ENCODE measurements at places on chromosomes 6 and 20.
A peak's percentile ranks its signal among the peaks of the same experiment; 100 is the strongest.

GRCh38 chr6:37141281-37142049 is 28.5 kb upstream of the PIM1 start:
- DNase-seq = no peak

GRCh38 chr20:15332711-15333160 is 995.3 kb upstream of the FLRT3 start:
- no peak for DNase-seq

DNA sequence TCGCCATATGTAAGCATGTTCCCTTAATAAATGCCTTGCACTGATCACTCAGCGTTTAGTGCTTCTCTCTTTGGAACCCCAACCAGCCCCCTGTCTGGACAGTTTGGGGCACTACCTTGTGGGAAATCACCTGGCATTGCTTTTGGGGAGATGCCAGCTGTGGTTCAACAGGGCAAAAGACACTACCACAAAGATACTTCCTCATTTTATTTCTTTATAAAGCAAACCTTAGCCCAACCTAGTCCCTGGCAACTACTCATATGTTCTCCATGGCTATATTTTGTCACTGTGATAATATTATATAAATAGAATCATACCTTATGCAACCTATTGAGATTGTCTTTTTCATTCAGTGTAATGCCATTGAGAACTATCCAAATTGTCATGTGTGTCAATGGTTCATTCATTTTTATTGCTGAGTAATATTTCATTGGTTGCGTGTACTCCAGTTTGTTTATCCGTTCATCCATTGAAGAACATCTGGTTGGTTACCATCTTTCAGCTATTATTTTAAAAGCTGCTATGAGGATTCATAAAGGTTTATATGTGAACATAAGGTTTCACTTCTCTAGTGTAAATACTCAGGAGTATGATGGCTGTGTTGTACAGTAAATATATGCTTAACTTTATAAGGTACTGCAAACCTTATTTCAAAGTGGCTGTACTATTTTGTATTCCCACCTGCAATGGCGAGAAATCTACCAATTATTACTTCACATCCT is 114.8 kb downstream of the MOXD1 start:
- peak; percentile 46 for DNase-seq

GRCh38 chr6:31037682-31038081 is 27.4 kb downstream of the MUC22 start:
- DNase-seq = no peak

GRCh38 chr20:36823121-36823520 is 49.6 kb upstream of the DSN1 start:
- no peak for DNase-seq

DNA sequence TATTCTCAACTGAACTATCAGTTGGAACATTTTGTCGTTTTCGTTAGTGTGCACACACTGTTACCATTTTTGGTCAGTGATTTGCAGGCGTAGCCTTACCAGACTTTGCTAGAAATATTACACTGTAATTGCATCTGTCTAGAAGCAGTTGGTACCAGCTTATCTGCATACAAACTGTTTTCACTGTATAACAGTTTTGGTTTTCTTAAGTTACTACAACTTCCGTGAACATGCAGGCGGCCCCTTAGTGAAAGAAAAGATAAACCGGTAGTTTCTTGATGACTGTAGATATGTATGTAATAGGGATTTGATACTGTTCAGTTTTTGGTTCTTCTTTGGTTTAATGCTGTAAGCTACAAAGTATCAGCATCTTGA is 1.3 kb downstream of the DSTN start:
- no peak for DNase-seq

DNA sequence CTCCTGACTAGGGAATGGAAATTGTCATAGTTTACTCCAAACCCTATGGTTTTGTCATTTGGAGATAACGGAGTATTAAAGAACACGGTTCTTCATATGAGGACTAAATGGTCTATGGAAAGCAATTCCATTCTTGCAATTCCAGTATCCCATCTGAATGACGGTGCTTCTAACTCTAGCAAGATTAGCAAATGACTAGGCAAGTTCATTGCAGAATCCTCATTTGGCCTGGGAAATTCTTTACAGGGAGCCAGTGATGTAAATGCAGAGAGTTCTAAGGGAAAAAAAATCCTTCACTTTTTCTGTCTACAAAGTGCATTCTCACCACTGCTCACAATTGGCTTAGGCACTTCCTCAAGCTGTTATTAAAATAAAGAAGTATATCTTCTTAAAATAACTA is 111.5 kb downstream of the MOXD1 start:
- DNase-seq = no peak

- peak; percentile 9 for DNase-seq
These were observed 536 bp upstream of the RAET1G start for GRCh38 chr6:149923327-149923986.

GRCh38 chr6:100176311-100176950 is 182.4 kb upstream of the MCHR2 start:
- DNase-seq = no peak

DNA sequence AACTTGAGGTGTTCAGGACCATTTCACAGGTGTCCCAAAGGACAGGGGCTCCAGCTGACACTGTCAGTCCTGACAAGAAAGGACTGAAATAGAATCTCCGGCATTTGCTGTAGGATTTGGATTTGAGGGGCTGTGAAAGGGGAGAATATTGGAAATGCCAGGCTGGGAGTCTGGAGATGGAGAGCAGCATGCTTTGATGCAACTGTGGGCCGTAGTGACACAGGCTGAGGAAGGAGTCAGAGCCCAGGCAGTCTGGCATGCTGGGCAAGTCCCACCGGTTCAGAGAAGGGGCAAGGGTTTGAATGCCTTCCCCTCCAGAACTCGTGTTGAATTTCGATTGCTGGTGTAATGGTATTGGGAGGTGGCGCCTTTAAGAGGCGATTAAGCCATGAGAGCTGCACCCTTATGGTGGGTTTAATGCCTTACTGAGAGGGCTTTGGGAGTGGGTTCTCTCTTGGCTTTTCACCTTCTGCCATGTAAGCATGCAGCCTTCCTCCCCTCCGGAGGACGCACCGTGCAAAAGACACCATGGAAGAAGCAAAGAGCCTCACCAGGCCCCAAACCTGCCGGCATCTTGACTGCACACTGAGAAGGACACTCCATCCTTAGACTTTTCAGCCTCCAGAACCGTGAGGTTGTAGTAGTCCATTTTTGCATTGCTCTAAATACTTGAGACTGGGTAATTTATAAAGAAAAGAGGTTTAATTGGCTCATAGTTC is 9.4 kb upstream of the PYGB start:
- no peak for DNase-seq

GRCh38 chr6:123759472-123759871 is 44.2 kb upstream of the NKAIN2 start:
- no peak for DNase-seq

GRCh38 chr20:10524643-10525042 is 89.5 kb downstream of the SLX4IP start:
- DNase-seq = no peak

DNA sequence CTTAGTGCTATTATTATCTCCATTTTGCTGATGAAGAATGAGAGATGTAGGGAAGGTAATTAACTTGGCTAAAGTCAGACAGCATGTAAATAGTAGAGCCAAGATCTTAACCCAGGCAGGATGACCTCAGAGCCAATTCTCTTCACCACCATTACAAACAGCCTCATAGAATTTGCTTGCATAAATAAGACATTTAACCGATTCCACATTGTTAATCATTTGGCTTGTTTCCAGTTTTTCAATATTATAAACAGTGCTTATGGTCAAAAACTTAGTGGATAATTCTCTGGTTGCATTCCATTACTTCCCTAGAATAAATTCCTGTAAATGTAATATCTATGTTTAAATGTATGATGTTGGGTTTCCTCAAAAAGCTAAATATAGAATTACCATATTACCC is 19.1 kb upstream of the PRDM1 start:
- no peak for DNase-seq

DNA sequence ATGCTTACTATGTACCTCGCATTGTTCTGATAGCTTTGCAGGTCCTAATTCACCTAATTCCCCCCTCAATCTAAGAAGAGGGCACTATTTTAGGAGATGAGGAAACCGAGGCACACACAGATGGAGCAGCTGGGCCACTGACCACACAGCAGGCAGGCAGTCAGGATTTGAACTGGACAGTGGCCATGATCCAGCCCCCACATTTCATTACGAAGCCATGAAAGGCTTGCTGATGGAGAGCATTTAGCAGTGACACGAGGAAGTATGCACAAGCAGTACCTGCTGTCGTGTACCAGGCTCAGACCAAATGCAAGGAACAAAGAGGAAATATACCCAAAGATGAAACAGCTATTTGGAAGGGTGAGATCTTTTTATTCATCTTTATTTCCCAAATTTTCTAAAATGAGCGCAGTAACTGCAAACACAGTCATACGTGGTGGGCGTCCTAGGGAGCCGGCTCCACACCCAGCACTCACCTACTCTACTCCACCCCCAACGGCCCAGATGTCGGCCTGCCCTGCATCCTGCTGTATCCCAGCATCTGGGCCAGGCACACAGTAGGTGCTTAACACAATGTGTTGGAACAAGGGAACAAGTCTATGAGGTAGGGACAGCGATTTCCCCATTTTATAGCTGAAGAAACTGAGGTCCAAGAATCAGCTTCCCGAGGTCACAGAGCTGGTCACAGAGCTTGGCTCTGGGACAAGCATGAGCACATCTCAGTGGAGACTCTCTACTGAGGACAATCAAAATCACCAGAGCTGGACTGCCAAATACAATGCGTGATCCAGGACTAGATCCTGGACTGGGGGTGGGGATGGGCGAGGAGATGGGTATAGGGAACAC is 15.0 kb downstream of the PREX1 start:
- no peak for DNase-seq

- no peak for DNase-seq
These were observed 4.8 kb downstream of the SLC32A1 start for GRCh38 chr20:38728911-38729642.
